Cortex of kidney (tissue), 1 donor: ENCODE measurements at places on chromosomes 7 and 10.

GRCh38 chr7:157689269-157690057 is 352.7 kb downstream of the DNAJB6 start:
- no peak for DNase-seq

- DNase-seq, result no peak
These were observed 79.5 kb upstream of the SVIL start for GRCh38 chr10:29714096-29714874.

GRCh38 chr7:90595801-90596670 is at the start of gene CDK14:
CDK14 (plus strand) TSS chr7:90596321; CDS start chr7:90596628, 307 bp downstream.
- no peak for DNase-seq

GRCh38 chr7:81525841-81526240 is 244.0 kb downstream of the HGF start:
- DNase-seq, result no peak

GRCh38 chr7:47611045-47611511 is 29.2 kb upstream of the TNS3 start:
- no peak for DNase-seq

- no peak for DNase-seq
These were observed 33.4 kb downstream of the ELFN1 start for GRCh38 chr7:1703441-1703840.

GRCh38 chr7:92293896-92294590 is 48.3 kb downstream of the ANKIB1 start:
- no peak for DNase-seq

DNA sequence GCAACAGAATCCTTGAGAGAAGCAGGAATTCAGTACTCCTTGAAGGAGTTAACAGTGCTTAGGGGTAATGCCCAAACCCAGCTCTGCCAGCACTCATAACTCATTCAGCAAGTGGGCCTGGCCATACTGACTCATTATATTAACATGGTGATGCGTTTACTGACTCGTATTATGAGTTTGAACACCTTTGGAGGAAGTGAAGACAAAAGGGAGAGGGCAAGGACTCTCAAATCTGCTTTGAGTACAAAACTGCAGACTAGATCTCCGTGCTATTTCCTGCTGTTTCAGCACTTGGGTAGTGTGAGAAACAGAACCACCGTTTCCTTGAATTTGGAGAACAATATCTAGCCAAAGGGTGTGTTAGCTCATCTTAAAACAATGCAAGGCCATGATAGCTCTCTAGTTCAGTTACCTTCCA is 30.8 kb downstream of the SLC16A9 start:
- DNase-seq, result no peak

DNA sequence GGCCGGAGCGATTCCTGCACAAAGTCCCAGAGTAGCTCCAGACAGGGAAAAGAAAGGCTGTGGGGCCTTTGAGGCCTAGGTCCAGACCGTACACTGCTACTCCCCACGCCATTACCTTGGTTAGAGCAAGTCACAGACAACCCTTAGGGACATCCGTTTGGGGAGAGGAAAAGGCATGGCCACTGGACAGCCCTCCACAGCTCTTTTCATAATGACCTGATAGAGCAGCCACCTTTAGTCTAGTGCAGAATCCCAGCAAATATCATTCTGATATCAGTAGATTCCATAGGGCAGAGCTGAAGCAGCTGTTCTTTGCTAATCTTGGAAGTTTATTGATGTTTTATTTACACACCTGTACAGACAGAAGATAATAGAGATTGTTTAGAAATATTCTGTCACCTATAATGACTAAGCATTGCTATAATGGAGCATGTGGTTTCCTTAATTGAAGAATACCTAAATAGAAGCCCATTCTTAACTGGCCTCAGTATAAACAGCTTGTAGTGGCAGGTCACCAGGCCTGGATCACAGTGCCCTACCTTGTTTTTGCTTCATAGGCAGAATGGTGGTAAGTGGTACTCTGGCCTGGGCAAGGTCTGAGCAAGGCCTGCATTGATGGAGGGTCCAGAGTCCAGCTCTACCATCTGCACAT is 27.9 kb downstream of the OGDH start:
- DNase-seq, result no peak

GRCh38 chr7:117590191-117590590 is 110.4 kb downstream of the CFTR start:
- DNase-seq, result no peak

GRCh38 chr7:155795401-155795800 is 16.9 kb downstream of the SHH start:
- DNase-seq, result no peak

DNA sequence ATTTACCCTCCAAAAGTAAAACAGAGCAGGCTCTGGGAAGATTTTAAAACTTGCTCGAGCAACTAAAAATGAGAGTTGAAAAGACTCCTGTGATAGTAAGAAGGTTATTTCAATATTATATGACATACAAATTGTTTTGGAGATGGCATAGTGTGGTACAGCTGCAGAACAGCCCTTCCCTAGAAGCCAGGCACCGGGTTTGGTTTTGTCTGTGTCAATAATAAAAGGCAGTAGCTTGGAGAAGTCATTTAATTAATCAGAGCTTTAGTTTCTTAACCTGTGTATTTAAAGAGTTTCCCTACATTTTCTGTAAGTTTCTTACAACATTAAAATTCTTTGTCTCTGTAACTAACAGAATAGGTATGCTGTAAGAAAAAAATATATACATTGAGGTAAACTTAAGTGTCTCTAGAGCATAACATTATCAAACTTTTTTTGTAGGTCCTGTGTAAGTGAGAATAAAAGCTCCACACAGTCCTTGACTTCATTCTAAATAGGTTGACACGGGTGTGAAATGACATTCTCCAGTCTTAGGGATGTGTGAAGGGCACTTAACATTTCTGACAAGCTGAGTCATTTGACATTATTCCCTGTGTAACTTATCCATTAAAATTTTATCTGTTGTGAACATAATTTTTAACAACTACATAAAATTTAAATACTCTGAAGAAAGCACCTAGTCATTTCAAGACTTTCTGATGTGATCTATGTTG is 425.0 kb upstream of the ETV1 start:
- DNase-seq, result no peak

DNA sequence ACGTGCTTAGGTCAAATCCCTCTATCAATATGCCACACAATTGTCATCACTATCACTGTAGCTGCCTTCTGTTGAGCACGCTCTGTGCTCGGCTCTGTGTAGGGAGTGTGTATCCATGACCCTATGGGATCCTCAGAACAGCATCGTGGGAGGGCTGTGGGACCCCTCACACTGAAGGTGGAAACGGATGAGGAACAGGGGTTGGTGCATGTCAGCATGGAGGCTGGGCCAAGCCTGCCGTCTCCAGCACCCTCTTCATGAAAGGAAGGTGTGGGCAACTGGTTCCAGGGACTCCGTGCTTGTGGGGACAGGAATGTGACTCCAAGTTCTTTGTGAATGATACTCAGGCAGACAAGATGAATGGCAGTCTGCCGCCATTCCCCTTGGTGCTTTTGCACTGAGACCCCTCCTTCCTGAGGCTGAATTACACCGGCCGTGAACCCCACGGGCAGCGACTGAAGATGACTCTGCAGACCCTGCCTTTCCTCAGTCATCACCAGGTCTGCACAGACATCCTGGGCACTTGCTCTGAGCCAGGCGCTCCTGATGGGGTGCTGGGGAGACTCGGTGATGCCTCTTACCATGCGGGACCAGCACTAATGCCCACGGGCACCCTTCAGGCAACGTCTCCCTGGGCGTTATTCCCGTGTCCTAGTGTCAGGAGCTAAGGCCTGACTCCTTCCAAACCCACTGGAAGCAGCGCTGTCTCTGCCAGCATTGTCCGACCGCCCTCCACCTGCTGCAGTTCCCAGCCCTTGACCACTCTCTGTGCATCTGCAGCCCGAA is 495.2 kb downstream of the TCERG1L start:
- no peak for DNase-seq

- no peak for DNase-seq
These were observed 40.0 kb downstream of the FIGNL1 start for GRCh38 chr7:50409856-50410745.

GRCh38 chr7:120070201-120070600 is 202.8 kb upstream of the KCND2 start:
- no peak for DNase-seq

DNA sequence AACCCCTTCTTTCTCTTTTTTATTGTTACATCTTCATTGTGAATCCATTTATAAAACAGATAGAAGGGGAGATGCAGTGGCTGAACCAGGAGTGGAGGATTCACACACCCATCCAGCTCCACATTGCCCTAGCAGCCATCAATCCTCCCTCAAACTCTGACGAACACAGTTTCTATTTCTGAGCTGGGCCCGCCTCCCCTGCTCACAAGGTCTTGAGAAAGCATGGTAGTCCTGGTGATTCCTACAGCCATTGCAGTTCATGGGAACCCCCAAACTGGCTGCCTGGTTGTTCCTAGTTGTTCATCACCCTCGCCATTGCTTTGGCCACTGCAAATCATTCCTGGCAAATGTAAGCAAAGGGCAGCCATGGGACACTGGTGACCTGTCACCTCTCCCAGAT is 258.5 kb upstream of the AOAH start:
- no peak for DNase-seq

GRCh38 chr7:142263598-142264380 is 5.9 kb upstream of the PRSS58 start:
- DNase-seq, result no peak

DNA sequence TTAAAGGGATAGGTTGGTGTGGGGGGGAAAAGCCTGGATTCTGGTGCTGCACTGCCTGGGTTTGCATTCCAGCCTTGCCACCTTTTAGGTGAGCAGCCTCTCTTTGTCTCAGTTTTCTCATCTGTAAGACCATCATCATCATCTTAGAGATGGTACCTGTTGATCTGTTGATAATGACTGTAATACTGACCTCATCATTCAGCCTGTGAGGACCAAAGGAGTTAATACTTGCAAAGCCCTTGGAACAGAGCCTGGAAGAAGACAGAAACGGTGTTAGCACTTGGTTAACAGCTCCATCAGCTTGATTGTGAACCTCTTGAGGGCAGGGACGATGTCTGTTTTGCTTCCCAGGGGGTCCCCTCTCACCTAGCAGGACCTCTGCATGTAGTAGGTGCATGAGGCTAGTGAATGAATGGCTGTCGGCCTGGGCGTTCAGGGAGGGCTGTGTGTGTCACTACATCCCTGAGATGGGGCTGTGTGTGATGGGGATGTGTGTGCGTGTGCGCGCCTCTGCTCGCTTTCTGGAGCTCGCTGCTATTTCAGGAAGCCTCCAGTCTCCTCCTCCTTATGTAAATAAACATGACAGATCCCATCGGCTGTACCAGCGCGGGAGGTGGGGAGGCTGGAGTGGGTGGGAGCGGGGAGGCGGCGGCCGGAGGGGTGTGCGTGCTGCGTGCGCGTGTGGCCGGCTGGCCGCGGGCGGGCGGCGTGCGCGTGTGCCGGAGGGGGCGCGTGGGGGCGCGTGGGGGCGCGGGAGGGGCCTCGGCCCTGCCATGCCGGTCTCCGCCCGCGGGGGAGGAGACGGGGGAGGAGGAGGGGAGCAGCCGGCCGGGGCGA is 61.2 kb downstream of the NEURL1 start:
- no peak for DNase-seq

GRCh38 chr10:6669269-6669859 is 89.3 kb upstream of the PRKCQ start:
- no peak for DNase-seq

DNA sequence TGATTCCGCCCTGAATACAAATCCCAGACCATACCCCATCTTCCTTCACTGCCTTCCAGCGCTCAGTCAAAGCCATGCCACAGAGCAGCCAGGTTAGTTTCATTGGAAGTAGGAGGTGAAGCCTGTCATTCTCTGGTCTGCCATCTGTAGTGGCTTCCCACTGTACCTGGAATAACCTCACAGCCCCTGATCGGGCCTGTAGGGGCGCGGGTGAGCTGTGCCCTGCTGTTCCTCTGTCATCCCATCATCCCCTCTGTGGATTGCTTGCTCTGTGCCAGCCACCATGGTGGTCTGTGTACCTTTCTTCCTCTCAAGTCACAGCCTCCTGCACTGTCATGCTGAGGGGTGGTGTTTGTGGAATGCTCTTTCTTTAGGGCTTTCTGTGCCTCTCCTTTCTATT is 155.1 kb downstream of the ZNF22 start:
- no peak for DNase-seq

GRCh38 chr7:149284343-149284742 is 22.3 kb downstream of the ZNF783 start:
- DNase-seq, result no peak

DNA sequence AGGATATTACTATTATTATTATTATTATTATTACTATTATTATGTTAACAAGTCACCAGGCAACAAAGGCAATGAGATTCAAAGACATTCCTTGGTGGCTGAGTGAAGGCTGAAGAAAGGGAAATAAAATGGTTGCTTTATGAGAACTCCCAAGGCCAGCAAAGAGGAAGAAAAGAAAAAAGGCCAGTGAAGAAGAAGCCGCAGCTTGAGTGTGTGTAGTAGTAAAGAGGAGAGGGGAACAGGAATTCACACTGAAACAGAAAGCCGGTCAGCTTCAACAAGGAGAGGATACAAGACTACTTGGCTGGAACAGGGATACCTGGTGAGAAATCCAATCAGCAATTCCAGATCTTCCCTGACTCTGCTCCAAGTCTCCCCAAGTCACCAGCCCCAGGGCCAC is 42.4 kb downstream of the PLXNA4 start:
- DNase-seq, result no peak

- no peak for DNase-seq
These were observed 1.7 kb downstream of the ZFYVE27 start for GRCh38 chr10:97738616-97739015.

- no peak for DNase-seq
These were observed 425.4 kb downstream of the RPS24 start for GRCh38 chr10:78458983-78459638.

- no peak for DNase-seq
These were observed 69.9 kb downstream of the INPP5A start for GRCh38 chr10:132607491-132607890.

- no peak for DNase-seq
These were observed 35.6 kb downstream of the ANKMY2 start for GRCh38 chr7:16609842-16610450.

GRCh38 chr10:7788639-7789286 is 786 bp downstream of the ATP5F1C start:
- DNase-seq, result no peak

DNA sequence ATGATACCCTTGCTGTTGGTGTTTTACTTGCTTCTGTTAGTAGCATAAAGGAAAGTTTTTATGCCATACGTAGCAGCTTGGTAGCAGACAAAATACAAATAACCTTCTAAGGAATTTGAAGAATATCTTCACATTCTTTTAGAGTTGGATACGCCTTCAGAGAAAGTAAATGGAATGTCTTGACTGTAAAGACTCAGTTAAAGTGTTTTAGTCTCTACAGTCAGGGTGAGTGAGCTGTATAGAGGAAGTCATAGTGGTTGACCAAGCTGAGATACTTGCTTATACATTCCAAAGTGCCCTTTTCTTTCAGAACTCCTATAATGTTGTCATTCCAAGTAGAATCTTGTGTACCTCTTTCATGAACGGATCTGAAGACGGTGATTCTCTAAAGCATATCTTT is 37.7 kb downstream of the RABGEF1 start:
- no peak for DNase-seq

GRCh38 chr10:118680197-118680596 is 74.6 kb downstream of the CACUL1 start:
- no peak for DNase-seq
